ENCODE measurements at places on chromosomes 3 and 15.

DNA sequence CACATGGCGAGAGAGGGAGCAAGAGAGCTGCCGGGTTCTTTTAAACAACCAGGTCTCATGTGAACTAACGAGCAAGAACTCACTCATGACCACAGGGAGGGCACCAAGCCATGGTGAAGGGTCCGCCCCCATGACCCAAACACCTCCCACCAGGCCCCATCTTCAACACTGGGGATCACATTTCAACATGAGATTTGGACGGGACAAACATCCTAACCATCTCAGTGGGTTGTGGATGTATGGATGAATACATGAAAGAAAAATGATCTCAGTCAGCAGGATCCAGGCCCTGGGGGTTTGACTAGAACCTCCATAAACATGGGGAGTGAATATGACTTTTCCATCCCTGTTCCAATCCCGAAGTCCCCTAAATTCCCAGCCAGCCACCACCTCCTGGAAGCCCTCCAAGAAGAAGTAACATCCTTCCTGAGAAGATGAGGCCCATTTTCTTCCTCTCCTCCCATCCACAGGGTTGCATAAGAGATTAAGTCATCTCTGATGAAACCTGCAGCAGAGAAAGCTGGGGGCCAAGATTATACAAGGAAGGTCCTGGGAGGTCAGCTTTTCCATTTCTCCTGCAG lies 9.5 kb downstream of the CAV3 start:
- DNase-seq = no peak

DNA sequence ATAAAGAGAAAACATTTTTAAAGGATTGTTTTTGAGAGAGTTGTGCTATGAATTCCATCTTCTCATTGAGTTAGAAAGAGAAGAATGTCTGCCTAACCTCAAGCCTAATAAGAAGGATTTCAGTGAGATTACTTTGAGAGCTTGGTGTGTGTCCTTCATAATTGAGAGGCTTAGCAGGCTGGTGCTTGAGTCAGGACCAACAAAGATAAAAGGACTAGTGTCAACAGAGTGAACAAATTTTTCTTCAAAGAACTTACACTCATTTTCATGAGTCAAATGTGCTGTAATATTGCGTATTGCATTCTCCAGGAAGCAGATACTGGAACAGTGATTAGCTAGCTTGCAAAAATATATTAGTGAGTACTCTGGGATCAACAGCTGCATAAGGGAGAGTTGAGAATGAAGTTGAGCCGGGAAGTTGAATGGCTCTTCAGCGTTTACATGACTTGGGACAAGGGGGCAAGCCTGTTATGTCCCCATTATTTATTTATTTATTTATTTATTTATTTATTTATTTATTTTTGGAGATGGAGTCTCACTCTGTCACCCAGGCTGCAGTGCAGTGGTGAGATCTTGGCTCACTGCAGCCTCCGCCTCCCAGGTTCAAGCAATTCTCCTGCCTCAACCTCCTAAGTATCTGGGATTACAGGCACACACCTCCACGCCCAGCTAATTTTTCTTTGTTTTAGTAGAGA lies 37.5 kb upstream of the SLITRK3 start:
- peak; percentile 56 for DNase-seq

GRCh38 chr3:152620395-152620794 lies 214.5 kb upstream of the P2RY1 start:
- DNase-seq = no peak

- no peak for DNase-seq
Observed at GRCh38 chr15:48076454-48076853, 44.3 kb upstream of the SLC24A5 start.

GRCh38 chr3:38327335-38328009 lies 19.1 kb upstream of the XYLB start:
- no peak for DNase-seq

DNA sequence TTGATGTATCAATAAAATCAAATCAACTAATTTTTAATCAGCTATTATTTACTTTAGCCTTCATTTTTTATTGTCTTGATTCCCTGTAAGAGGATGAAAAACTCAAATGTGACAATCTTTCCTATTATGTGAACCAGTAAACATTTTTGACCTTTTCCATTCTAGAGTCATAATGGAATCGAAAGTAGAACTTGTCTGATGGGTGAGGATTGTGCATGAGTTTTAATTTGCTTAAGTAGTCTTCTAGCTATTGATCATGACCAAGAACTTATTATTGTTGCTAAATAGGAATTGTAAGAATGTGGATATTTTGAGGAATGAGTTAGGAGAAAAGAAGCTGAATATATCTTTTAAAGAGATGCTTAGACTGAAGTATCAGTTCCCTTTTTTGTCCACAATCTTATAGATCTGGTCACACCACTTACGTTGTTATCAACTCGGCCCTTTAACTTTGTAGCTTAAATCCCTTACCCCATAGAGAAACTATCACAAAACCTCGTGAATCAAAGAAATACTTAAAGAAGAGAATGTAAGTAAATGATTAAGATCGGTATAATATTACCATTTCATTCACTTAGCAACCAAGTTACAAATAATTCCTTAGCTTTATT lies 147.3 kb downstream of the TP63 start:
- no peak for DNase-seq

DNA sequence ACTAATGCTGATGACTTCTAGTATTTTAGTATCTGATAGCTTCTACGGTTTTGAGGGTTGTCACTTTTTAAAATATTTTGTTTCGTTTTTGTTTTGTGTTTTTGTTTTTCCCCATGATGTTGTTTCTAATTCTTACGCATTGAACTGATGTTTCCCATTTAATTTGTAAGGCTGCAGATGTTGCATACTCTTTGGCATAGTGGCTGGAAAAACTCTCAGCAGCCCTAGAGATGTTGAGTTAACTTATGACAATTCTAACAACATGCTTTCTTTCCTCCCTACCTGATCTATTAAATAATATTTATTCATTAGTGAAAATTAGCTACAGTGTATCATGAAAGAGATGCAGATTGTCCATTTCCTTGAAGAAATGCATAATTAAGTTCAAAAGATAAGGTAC lies 559.3 kb upstream of the GRM7 start:
- DNase-seq = no peak

DNA sequence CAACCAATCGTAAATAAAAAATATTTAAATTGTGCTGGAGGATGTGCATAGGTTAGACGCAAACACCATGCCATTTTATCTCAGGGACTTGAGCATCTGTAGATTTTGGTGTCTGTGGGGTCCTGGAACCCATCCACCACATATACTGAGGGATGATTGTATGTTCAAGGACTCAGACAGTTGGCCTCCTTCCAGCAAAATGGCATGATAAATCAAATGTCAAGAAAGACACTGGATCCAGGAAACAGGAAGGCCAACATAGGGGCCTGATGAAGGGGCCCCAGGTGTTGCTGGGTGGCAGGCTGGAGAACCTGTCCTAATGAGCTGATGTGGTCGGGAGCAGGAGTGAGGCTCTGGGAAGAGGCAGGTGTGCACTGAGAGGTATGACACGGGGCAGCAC lies 289.5 kb downstream of the GABRG3 start:
- DNase-seq = peak; percentile 23

GRCh38 chr3:170695486-170696064 lies 109.7 kb upstream of the SLC7A14 start:
- no peak for DNase-seq

DNA sequence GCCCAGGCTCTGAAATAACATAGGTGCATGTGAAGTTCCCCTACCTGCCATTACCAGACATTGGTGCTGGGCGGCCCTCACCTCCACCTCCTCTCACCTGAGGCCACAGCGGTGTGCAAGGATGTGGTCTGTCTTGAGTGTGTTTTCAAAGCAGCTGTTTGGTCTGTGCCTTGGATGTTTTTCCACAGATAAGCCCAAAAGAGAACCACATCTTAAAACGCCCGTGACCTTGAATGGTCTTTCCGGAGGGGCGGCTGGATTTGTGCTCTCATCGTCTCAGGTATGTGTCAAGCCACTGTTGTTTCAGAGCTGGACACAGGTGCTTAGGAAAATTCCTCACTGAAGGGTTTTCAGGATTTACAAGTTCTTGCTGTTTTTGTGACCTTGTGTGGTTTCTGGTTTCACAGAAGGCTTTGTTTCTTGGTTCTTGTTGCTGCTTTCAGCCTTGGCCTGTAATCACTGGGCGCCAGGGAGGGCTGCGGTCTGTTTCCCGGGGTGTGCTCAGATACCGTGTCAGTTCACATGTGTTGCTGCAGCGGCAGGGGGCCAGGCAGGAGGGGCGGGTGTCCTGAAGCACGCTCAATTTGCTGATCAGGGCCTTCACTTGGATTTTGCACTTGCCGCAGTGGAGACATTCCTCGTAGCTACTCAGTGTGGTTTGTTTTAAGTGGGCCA lies 128.4 kb downstream of the IGF1R start:
- no peak for DNase-seq

DNA sequence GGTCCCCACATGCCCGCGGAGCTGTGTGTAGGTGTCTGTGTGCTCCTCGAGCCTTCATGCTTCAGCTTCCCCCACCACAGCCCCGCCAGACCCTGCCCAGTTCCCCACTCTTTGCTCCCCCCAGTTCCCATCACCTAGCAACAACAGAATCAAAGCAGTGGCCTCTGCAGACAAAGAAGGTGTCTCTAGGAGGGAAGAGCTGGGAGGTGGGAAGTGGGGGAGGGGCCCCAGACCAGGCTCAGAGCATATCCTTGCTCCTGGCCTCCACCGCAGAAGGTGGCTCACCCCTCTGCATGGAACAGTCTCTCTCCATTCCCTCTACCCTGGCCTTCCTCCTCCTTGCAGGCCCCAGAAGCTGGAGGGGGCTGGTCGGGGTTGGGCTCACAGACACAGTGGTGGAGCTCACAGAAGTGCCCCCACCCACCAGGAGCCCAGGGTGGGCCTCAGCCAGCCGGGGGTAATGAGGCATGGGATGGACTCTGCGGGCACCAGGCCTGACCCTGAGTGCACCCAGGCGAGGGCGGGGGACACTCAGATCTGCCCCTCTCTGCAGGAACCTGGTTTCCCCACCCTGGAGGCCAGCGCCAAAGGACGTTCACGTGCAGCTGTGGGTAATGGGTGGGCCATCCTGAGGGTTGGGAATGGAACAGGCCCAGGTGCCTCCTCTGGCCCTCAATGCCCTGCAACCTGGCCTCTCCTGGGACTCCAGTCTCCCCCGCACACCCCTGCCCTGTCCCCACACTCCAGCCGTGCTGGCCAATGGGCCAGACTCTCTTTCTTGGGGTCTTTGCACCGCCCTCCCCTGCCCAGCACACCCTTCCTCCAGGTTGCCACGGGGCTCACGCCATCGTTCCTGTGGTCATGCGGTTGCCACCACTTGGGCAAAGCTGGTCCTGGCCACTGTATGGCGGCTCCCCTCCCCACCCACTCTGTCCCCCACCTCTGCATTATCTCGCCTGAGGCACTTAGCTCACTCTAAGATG lies 53.4 kb downstream of the TPRA1 start:
- peak; percentile 44 for DNase-seq

DNA sequence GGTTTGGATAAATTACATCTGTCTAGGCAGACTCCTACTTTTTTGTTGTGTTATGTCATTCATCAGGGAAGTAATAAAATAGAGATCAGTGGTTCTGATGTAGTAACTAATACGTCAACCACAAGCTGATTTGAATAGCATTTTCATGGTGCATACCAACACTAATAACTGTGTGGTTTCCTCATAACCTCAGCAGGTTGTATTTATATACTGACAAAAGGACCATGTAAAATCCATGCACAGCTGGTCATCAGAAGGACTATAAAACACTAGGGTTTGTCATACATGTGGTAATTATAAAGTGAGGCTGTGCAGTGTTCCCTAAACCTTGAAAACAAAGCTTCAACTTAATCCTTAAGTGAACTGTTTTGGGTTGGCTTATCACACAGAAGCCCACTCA lies 216.8 kb upstream of the RBMS3 start:
- DNase-seq = no peak

GRCh38 chr15:83094583-83094982 lies 12.9 kb upstream of the TM6SF1 start:
- DNase-seq = no peak

DNA sequence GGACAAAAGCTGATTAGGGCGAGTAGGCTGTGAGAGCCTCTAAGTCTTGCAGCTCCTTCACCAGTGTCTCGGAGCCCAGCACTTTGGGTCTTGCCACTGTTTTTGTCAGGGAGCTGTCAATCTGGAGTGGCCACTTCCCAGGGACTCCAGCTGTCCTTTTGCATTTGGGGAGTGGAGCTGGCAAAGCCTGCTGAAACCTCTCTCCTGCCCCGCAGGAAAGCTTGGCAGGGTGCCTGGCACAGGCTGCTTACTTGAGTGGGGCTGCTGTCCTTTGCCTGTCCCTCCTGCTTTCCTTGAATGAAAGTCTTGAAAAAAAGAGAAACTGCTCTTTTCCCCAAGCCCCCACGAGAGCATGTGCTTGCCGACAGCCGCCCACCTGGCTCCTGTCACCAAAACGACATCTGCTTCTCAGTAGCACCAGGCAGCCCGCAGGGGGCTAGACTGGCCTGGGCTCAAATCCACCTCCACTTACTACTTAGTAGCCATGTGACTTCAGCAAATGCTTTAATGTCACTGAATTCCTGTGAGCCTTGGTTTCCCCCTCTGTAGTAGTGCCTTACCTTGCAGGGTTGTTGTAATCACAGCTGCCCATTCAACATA lies 13.7 kb downstream of the USP13 start:
- peak; percentile 88 for DNase-seq

DNA sequence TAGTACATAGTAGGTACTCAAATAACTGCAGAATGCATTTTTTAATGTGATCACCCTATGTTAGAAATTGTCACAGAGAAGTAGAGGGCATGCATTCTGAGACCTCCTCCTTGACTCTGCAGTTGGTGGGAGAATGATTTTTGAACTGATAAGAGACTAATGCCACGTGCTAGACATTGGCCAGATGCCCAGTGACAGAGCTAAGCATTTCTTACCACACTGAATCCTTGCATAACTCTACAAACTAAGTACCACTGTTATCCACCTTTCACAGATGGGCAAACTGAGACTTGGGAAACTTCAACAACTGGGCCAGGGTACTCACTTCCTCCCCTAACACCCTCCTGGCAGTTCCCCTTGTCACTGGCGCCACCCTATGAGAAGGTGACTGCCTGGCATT lies 33.5 kb upstream of the SPATA12 start:
- DNase-seq = no peak

- DNase-seq = peak; percentile 40
Observed at GRCh38 chr15:72227192-72227586, 3.8 kb downstream of the PKM start.

DNA sequence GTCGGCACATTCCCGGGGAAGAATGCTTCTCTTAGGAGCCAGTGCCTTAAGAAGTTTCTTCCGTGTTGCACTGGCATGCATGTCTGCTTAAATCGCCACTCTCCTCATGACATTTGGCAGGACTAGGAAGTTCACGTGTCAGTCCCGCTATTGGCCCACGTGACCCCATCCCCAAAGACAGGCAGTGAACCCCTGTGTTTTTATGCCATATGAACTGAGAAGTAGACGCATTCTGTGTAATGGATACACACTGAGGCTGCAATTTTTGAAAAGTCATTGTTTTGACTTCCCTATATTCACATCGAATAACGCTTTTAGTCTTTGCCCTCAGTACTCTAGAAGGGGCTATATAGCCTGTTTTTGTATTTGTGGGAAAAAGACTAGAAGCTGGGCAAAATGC lies 125.6 kb upstream of the TBL1XR1 start:
- DNase-seq = no peak

- DNase-seq = peak; percentile 44
Observed at GRCh38 chr3:10772271-10773161, 43.5 kb upstream of the SLC6A11 start.
